Pancreas (tissue), 10 donors: ENCODE measurements at places on chromosomes 5 and 9.

GRCh38 chr5:41281215-41281810, 68.0 kb upstream of the C6 start:
- DNase-seq: no peak

GRCh38 chr9:137149942-137150616, 11.1 kb downstream of the GRIN1 start:
- no peak for DNase-seq

- no peak for DNase-seq
These were observed 319.8 kb upstream of the TRPM3 start for GRCh38 chr9:71441266-71441665.

DNA sequence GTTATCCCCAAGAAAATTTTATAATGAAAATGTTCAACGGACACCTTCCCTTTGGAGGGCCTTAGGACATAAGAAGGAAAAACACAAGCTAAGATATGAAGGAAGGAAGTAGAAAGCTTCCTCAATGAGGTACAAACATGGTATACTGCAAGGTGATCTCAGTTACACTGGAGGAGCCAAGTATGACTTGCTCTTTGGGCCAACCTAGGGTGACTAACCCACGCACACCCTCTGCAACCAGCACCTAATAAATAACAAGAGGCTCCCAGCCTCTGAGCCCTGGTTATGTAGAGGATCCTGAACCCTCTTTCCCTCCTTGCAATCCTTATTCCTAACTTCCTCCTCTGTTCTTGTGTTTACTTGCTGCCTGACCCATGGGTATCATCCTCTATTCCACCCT, 38.3 kb upstream of the KCNV2 start:
- DNase-seq: no peak

DNA sequence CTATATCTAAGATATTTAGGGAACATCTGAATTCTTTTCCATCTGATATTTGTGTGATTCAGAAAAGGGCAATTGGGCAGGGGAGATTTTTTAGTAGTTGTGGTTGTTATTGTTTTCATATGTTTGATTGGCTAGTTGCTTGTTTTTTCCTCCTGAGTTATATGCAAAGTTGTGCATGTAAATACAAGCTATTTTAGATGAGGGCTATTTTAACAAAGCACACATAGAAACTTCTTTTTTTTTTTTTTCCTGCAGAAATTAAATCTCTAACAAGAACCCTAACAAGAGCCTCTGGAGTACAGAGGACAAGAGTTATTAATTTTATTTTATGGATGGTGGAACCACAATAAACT, 559.1 kb downstream of the CETN3 start:
- DNase-seq: no peak

GRCh38 chr5:29894668-29895067, 1298.8 kb upstream of the CDH6 start:
- DNase-seq: no peak

DNA sequence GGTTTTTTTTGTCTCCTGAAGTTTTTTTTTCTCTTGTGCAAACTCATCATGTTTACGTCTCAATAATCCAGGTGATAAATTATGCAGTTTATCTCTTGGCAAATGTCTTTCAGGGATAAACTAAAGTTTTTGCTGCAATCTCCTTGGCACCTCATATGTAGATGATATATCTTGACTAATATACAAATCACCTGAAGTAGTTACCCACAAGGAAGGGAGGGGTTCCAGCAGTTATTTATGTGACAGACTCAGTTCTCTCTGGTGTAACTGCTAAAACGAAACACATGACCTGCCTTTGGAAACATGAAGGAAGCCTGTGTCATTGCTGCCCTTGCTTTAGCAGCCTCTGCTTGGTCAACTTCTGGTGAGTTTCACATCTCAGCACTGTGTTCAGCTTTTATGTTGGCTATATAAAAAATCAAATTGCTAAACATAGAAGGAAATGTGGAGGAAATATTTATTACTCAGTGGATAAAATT, 39.3 kb upstream of the KIAA1958 start:
- no peak for DNase-seq

DNA sequence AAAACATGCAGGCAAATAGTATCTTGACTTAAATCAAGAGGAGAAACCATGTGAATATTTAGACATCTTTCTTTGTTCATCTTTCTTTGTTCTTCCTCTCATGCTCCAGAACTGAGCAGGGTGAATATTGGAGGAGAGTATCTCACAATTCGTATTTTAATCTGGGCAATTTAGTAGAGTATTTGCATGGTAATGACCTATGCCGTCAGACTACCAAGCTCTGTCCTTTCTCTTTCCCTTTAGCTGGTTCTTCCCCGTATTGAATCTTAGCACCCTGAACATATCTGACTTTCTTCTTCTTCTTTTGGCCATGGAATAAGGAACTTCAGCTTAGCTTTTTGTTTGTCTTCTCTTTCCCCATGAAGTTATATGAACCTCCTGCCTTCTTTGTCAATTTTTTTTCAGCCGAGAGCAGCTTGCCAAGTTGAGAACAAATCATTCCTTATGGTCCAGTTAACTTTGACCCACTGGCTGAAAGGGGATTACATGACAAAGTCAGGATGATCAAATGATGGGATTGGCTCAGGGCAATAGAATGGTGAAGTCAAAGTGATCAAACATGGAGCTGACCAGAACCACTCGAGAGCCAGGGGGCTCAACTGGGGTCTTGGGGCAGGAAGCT, 95.8 kb downstream of the DAPK1 start:
- DNase-seq: no peak

DNA sequence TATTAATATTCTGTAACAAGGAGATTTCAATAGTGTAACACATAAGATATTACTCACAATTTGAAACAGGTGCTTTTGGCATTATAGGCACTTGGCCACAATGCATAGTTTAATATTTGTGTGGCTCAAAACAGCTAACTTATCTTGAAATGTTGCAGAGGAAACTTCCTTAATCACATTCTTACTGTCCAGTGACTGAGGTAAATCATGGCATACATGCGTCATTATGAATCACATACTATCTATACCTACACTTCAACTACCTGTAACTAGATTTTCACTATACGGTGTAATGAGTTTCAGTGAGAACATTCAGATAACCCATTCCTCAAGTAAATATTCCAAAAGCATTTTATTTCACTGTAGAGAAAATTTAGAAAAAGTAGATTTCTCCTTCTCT, 218.8 kb downstream of the PDE4D start:
- no peak for DNase-seq

DNA sequence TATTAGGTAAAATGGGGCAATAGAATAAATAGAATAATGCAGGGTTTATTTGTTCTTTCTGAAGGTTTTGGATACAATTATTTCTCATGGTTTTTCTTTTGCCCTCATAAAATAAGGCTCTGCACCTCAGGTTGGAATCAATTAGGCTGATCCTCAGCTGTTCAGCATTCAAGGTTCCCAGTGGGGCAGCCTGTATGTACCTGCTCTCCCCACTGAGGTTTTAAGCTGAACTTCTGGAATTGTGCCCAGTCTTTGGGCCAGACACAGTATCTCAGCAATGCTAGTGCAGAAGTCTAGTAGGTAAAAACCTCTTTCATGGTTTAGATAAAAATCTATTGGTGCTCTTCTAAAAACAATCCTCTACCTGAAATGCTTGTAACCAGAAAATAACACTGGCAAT, 98.0 kb downstream of the EDIL3 start:
- DNase-seq: no peak

GRCh38 chr5:170471551-170472178, 32.2 kb upstream of the KCNIP1 start:
- DNase-seq: no peak

DNA sequence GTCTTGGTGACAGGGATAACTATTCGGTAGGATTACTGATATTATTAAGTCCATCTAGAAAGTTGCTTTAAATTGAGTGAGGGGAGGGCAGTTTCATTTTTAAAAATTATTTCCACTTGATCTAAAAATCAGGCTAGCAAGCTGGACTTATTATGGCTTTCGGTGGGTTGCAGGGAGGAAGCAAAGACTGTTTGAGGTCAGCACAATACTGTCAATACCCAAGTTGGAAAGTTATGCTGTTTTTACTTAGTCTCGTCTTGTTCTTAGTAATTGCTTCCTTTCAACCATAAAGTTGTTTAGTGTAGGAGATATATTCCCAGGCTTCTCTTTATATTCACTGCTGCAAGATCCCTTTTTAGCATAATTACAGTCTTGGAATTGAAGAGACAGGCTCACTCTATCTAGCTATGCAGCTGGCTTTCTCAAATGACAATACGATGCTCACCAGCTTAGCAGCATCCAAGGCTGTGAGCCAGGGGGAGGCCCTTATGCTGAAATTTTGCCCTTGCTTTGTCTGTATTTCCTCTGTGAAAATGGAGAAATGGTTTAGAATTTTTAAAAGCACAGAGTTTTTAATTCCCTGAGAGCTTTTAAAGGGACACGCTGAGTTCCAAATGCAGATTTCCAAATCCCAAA, 68.2 kb upstream of the APC start:
- no peak for DNase-seq

DNA sequence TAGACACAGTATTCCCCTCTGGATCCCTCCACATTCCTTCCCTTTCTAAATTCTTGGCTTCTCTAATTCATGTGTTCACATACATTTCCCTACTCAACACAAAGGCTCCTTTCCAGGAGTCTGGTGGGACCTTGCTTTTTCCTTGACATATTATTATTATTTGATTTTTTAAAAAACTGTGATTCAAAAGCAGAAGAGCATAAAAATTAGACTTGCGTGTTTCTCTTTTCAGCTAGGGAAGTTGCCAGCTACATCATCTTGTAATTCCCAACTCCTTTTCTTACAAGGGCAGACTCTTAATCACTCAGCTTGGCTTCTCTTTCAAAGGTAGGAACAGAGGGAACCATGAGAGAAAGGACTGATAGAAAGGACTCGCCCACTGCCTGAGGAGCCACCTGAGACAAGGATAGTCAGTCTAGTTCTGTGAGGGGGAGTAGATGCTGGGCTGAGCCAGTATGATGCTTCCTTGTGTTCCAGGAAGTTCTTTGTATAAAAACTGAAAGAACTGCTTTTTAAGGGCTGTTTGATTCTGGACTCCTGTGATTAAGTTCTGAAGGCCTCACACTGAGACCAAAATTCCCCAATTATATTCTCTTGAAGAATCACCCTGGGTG, 51.0 kb upstream of the DPYSL3 start:
- DNase-seq: no peak

DNA sequence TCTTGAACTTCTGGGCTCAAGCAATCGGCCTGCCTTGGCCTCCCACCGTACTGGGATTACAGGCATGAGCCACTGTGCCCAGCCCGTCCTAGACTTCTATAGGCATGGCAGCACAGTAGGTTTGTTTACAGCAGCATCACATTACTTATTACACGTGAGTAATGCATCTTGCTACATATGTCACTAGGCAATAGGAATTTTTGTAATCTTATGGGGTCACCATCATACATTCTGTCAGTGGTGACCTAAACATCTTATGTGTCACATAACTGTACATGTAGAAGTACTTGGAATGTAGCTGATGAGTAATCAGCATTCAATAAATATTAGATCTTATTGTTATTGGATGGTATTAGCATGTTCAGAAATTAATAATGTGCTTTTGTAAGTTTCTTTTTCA, 22.9 kb upstream of the ABCA1 start:
- DNase-seq: no peak

DNA sequence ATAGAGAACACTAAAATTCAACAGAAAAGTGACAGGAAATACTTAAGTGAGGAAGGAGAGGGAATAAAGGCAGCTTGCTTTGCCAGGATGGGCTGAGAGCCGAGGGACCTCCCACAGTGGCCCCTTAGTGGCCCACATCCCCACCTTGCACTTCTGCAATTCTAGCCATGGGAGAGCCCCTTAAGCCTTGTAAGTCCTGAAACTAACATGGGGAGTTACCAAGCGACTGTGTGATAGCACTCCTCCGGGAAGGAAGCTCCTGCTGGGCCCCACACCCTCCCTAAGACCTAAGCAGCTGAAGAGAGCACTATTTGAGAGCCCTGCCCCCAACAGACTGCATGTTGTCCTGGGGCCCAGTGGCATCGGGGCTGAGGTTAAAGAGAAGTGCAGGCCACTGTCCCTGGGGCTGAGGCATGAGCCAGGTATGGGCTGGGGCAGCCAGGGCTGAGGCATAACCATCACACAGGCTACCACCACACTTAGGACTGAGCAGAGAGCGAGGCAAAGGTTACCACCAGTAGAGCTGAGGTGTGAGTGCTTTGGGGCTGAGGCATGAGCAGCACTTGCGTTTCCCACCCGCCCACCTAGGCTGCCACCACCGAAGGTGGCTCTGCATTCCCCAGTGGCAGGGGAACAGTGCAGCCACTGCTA, 301.8 kb upstream of the TRPC7 start:
- DNase-seq: no peak

DNA sequence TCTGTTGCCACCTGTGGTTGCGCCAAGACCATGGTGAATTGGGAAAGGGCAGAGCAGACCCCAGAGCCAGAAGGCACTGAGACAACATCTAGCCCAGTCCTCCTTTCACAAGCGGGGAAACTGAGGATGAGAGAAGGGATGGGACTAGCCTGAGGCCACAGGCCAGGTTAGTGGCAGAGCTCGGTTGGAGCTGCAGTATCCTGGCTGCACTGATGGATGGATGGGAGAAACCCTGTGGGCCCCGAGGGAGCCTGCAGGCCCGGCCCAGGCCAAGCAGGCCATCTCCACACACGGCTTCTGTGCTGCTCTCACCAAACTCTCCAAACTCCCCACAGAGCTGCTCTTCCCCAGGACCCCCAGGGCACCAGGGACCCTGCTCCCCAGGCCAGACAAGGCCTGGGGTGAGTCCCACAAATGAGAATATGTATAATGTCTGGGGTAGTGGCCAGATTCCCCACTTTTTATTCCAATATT, 60.2 kb downstream of the TSTD2 start:
- DNase-seq: peak; percentile 2

DNA sequence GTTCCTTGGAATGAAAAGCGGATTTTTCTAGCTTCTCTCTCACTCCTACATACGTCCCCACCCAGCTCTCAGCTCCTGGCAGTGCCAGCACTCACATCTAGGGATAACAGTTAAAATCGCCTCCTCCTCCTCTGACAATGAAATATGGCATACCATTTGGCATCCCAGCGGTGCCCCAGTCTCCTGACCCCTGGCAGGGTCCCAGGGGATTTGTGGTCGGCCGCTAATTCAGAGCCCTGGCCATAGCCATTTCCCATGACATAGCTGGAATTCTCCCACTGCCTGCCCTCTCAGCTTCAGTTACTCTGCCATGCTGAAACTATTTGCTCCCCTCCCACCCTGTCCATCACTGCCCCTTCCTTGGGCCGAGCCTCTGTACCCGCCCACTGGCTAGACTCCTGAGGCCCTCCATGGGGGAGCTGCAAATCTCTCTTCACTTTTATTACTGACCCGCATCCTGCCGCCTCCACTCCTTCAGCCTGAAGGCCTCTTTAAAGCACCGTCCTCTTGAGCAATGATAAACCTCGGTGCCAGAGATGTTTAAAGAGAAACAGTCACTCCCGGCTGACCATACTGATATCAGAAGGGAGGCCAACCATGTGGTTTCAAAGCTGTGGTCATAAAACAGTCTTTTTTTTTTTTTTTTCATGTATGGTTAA, 139.8 kb downstream of the SLIT3 start:
- peak; percentile 33 for DNase-seq

DNA sequence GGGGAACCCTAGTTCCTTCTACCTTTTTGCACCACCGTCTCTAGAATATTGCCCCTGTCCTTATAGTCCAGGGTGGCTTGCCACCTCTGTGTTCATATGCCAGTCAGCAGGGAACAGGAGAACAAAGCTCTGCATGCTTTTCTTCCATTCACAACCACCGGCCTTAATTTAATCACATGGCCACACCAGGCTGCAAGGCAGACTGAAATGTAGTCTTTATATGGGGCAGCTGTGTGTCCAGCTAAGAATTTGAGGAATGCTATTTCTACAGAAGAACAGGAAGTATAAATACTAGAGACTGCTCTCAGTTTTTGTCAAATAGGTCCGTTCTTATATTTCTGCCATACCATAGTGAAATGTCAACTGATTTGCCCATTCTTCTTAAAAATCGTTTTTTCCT, 5.8 kb downstream of the C5orf22 start:
- no peak for DNase-seq
